H1 (cell line): ENCODE measurements at places on chromosomes 7 and 10. TPM values are rescaled to one million over a fixed set of nuclear protein-coding genes. Genes with fewer than 3 reads are reported as not detected.
A peak's percentile ranks its signal among the peaks of the same experiment; 100 is the strongest.

GRCh38 chr7:138515001-138515528 is 55.0 kb downstream of the TRIM24 start:
- H3K4me3 ChIP-seq: no peak overlapping the region
- no peak overlapping the region for H3K27ac ChIP-seq
- peaks cover 39% of the 10 kb centered on the region for H3K36me3 ChIP-seq
- no peaks in the 10 kb centered on the region for H3K4me1 ChIP-seq
- no peak for DNase-seq

DNA sequence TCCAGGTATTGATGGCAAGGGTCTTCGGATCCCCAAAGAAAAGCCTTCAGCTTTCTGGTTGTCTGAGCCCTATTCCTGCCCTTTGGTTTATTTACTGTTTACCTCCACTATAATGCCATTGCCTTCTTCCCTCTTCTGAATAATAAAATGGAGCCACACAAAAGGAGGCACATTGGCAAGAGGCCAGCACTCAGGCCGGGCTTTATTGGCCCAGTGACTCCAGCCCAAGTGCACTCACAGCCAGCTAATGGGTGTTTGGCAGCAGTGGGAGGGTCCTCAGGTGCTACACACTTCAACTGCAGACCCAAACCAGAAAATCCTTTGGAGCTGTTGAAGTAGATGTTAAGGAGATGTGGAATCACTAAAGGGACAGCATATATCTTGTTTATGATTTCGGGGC is 336.0 kb downstream of the PLXNA4 start:
- no peak overlapping the region for H3K4me3 ChIP-seq
- no peaks in the 10 kb centered on the region; the same call in 1 of the 2 replicates for H3K4me1 ChIP-seq
- no peak overlapping the region for H3K27ac ChIP-seq
- H3K36me3 ChIP-seq: no peaks in the 10 kb centered on the region
- H3K27me3 ChIP-seq: no peaks in the 10 kb centered on the region

- no peaks in the 10 kb centered on the region for H3K4me1 ChIP-seq
- no peak for DNase-seq
- no peaks in the 10 kb centered on the region for H3K36me3 ChIP-seq
- H3K27ac ChIP-seq: no peak overlapping the region
- no peak overlapping the region for H3K4me3 ChIP-seq
- H3K27me3 ChIP-seq: no peaks in the 10 kb centered on the region; the same call in 1 of the 2 replicates
Observed at GRCh38 chr7:150586785-150587152, 19.6 kb downstream of the GIMAP4 start.

EIF5AL1 gene
- total RNA-seq: 1.7 and 2.0 TPM in 2 replicates

DNA sequence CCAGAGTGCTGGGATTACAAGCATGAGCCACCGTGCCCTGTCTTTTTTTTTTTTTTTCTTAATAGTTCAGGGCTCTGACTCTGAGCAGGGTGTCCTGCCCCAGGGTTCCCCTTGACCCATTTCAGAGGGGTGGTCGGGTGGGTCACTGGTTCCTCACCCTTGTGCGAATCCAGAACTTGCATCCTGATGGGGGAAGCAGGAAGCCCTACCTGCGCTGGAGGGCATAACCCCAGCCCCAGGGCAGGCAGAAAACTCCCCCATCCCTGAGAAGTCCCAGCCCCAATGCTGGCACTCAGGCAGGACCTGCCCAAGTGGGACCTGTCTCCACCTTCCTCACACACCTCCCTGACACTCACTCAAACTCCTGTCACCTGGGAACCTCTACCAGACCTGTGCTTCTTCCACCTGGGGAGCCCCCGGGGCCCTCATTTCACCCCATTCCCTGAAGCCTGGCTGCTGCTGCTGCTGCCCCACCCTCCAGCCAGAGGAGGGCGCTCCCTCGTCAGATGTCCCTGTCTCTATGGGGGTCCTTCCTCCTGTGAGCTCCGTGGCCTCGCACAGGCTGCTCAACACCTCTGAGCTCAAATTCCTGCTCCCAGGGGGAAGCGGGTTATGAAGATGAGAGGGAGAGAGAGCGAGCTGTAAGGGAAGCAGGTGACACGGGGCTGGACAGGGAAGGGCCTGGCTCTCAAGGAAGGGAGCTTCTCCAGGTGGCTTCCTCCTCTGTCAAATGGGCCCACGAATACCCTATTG is 15.1 kb upstream of the ZNF273 start:
- H3K36me3 ChIP-seq: no peaks in the 10 kb centered on the region
- peaks cover 6% of the 10 kb centered on the region for H3K4me1 ChIP-seq

GRCh38 chr7:41977151-41977651 is 259.8 kb downstream of the GLI3 start:
- no peak for DNase-seq
- no peaks in the 10 kb centered on the region for H3K27me3 ChIP-seq
- H3K36me3 ChIP-seq: peaks cover 2% of the 10 kb centered on the region
- H3K27ac ChIP-seq: peak overlapping the region; percentile 13; the same call in 1 of the 2 replicates
- H3K4me3 ChIP-seq: no peak overlapping the region

GRCh38 chr10:76309070-76309469 is 877.6 kb downstream of the LRMDA start:
- DNase-seq: no peak
- no peaks in the 10 kb centered on the region for H3K36me3 ChIP-seq
- no peaks in the 10 kb centered on the region for H3K4me1 ChIP-seq
- no peak overlapping the region for H3K27ac ChIP-seq

GFRA1 gene
- 2.0 TPM in 2 replicates for total RNA-seq

DNA sequence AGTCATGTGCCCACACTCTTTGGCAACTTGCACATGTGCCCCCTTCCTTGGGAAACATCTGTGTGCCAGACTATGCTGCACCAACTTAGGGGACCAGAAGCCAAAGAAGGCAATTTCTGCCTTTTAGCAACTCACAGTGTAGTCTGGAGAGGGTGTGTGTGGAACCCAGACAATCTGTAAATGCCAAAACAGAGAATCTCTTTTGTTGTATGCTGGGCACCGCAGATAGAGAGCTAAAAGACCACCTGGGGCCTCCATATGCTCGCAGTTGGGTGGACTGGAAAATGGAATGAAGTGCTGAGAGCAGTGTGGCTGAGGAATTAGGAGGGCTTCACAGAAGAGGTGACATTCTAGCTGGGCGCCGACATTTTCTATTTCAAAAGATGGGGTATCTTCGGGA is 26.4 kb downstream of the UBTD1 start:
- no peak for DNase-seq
- H3K27me3 ChIP-seq: no peaks in the 10 kb centered on the region
- H3K27ac ChIP-seq: no peak overlapping the region
- H3K4me3 ChIP-seq: no peak overlapping the region
- peaks cover 13% of the 10 kb centered on the region for H3K4me1 ChIP-seq

GRCh38 chr10:84549368-84550165 is 221.2 kb downstream of the CCSER2 start:
- no peak overlapping the region for H3K4me3 ChIP-seq
- DNase-seq: no peak
- H3K27ac ChIP-seq: no peak overlapping the region
- no peaks in the 10 kb centered on the region for H3K27me3 ChIP-seq
- no peaks in the 10 kb centered on the region for H3K36me3 ChIP-seq

SPDYE1 gene
- total RNA-seq: not detected in 2 replicates

DNA sequence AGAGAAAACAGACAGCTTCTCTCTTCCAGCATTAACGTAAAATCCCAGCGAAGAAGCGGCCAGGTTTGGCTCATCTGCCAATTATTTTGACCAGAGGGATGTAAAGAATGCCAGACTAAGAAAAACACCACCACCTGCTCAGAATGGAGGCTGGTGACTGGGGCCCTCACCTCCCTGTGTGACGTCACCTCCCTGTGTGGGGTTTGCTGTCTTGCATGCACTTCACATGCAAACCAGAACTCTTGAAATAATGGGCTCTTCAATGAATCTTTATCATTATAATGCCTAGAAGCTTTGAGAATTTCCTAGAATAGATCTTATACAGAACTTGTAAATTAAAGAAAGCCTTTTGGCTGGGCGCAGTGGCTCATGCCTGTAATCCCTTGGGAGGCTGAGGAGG is 101.8 kb upstream of the WAC start:
- no peak overlapping the region for H3K27ac ChIP-seq
- DNase-seq: peak; percentile 49
- no peaks in the 10 kb centered on the region for H3K4me1 ChIP-seq
- no peak overlapping the region for H3K4me3 ChIP-seq
- H3K27me3 ChIP-seq: no peaks in the 10 kb centered on the region

DNA sequence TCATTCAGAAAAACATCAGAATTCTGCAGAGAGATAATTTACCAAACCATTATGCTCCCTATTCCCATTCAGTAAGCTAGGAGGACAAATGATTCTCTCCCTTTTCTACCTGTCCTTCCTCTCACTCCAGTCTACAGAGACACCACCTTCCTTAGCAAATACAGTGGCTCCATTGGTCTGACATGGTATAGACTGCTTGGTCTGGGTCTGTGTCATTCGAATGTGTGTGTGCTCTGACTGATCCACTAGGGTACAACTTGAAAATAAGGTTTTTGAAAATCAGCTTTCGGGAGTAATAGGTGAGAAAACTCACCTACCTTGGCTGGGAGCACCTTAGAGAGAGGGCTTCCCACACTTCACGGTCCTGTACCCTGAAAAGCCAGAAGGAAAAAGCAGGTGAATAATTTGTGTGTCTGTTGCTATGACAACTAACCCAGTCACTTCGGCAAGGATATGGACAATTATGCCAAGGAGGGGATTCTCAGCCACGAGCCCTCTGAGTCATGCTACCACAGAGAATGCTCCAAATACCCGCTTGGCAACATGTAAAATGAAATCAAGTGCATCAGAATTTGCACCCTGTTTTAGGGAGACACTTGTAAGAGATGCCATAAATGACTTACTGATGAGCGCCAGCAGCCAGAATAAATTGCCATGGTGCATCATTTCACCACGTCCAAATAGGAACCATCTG is 114.5 kb upstream of the PRKCQ start:
- DNase-seq: no peak
- no peaks in the 10 kb centered on the region for H3K4me1 ChIP-seq
- peaks cover 1% of the 10 kb centered on the region for H3K27me3 ChIP-seq
- no peaks in the 10 kb centered on the region for H3K36me3 ChIP-seq
- no peak overlapping the region for H3K4me3 ChIP-seq
- H3K27ac ChIP-seq: no peak overlapping the region

MRC1 gene
- 0.06 and 0.11 TPM in 2 replicates for total RNA-seq

GRCh38 chr10:69572159-69573055 is 815 bp downstream of the NEUROG3 start:
- no peak overlapping the region for H3K27ac ChIP-seq
- no peaks in the 10 kb centered on the region for H3K36me3 ChIP-seq
- peak overlapping the region; percentile 40 for H3K4me3 ChIP-seq
- DNase-seq: no peak
- H3K4me1 ChIP-seq: peaks cover 27% of the 10 kb centered on the region

- H3K4me1 ChIP-seq: no peaks in the 10 kb centered on the region
- H3K27ac ChIP-seq: no peak overlapping the region
- DNase-seq: no peak
- no peaks in the 10 kb centered on the region for H3K36me3 ChIP-seq
Observed at GRCh38 chr10:22303461-22303860, 12.7 kb upstream of the COMMD3 start.

DNA sequence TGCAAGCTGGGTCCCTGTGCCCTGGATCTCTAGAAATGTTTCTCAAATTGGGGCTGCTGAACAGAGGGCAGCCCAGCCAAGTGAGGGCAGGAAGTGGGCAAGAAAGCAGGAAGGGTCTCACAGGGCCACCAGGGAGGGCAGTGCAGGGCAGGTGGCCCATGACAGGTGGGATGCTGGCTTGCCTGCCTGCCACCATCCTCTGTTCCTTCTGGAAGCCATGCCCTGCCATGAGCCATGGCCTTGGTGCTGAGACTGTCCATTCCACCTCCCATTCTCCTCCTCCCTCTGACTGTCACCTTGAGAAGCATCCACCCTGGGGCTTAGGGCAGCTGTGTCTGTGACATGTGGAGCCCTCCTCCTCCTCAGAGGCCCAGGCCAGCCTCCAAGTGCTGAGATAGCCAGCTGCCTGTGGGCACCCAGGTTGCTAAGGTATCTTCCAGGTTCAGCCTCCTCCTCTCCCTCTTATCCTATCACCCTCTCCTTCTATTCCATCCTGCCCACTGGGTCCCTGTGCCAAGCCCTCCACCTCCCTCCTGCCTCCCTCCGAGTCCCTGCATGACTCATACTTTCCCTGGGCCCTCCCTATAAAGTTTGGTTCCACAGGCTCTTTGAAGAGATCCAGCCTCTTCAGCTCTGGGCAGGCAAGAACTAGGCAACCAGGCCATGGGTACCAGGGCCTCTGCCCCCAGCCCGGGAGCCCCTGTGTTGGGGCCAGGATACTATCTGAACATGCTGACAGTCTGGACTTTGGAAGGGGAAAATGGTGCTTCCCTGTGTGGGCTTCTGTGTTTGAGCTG is 1.3 kb downstream of the VSIR start:
- H3K36me3 ChIP-seq: no peaks in the 10 kb centered on the region
- no peak overlapping the region for H3K27ac ChIP-seq
- no peak overlapping the region for H3K4me3 ChIP-seq
- no peaks in the 10 kb centered on the region for H3K4me1 ChIP-seq
- H3K27me3 ChIP-seq: peaks cover 23% of the 10 kb centered on the region

DNA sequence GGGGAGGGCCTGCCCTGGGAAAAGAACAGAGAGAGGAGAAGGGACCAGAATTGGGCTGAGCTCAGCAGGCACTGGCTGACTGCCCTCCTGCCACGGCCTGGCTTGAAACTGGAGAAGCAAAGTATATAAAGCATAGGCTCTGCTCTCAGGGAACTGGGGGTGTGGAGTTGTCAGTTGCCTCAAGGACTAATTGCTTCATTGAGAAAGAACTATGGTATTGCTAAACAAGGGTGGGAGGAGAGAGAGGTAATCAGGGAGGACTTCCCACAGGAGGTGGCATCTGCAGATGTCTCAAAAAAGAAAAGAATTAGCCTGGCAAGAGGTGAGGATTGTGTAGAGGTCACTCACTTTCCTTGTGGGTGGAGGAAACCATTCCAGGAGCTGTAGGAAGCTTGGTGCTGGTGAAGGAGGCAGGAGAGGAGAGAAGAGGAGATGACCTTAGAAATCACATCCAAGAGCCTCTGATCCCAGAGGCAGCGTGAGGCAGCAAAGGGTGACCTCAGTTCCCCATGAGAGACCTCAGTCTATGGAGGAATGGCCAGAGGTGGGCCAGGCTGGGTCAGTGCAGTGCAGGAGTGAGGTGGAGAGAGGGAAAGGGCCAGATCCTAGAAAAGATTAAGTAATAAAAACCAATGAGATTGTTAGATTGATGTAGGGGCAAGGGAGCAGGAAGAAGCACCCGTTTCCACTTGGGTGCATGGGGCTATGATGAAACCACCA is 2.4 kb downstream of the PILRB start:
- no peak overlapping the region for H3K27ac ChIP-seq
- H3K4me3 ChIP-seq: no peak overlapping the region
- peaks cover 67% of the 10 kb centered on the region for H3K36me3 ChIP-seq
- no peaks in the 10 kb centered on the region for H3K4me1 ChIP-seq

PIP gene
- not detected in 2 replicates for total RNA-seq

- DNase-seq: peak; percentile 57
- H3K27me3 ChIP-seq: no peaks in the 10 kb centered on the region
- peak overlapping the region; percentile 55 for H3K27ac ChIP-seq
- H3K4me3 ChIP-seq: no peak overlapping the region
- H3K36me3 ChIP-seq: no peaks in the 10 kb centered on the region
Observed at GRCh38 chr10:16242859-16243613, 193.8 kb upstream of the PTER start.

THSD7A gene
- total RNA-seq: 1.2 and 1.6 TPM in 2 replicates

- no peaks in the 10 kb centered on the region for H3K36me3 ChIP-seq
- no peaks in the 10 kb centered on the region for H3K27me3 ChIP-seq
- no peak for DNase-seq
- H3K4me3 ChIP-seq: no peak overlapping the region
Observed at GRCh38 chr7:139893461-139893860, 64.4 kb downstream of the TBXAS1 start.
